ENCODE measurements at places on chromosomes 13 and 19. TPM values are rescaled to one million over a fixed set of nuclear protein-coding genes. Genes with fewer than 3 reads are reported as not detected.

CCDC70 gene
- not detected for total RNA-seq

MED29 gene
- 17.3 TPM for total RNA-seq

ZNF607 gene
- total RNA-seq: 2.9 TPM

OLFM2 gene
- 0.59 TPM for total RNA-seq

Data from subcutaneous preadipocyte (primary cell).